ENCODE measurements at places on chromosomes 5 and 9.
A peak's percentile ranks its signal among the peaks of the same experiment; 100 is the strongest.

DNA sequence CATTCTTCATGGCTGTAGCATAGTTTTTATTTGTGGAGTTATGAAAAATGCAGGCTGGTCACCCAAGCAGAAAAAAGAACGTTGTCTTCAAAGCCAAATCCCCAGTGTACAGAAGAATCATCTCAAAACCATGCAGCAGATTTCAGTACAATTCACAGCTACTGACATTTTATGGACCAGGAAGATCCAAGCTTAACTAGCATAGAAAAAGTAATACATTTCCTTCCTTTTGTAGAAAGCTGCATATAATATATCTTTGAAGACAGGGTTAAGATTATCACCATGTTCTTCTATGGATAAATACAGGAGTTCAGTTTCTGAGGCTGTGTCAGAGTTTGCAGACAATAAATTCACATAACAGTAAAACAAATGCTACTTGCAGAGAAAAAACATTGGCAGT lies 1054.8 kb upstream of the C9orf72 start:
- no peak for DNase-seq

DNA sequence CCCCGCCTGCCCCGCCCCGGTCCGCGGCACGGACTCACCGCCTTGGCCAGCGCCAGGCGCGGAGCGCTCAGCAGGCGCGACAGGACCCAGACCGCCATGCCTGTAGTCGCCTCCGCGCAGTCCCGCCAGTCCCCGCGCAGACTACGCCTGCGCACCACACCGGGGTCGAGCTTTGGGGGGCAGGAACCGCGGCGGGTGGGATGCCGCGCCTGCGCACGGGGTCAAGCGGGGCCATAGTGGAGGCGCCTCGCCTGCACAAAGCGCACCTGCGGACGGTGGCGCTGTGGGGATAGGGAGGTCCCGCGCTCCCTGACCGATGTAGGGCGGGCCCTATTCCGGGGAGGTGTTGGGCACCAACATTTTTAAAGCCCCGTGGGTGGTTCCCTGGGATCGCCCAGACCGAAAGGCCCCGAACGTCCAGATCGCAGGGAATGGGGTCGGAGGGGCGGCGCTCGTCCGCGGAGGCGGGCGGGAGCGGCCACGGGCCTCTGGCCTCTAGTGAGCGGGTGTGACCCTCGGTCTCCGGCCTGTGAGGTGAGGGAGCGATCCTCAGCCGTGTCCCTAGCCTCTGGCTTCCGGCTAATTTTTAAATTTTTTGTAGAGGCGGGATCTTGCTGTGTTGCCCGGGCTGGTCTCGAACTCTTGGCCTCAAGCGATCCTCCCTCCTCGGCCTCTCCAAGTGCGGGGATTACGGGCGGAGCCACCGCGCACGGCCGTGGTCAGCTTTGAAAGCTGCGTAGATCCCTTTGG lies 70.8 kb upstream of the LPCAT1 start:
- DNase-seq: peak; percentile 90

GRCh38 chr9:22107202-22108045 lies 98.3 kb upstream of the CDKN2B start:
- DNase-seq: peak; percentile 18

DNA sequence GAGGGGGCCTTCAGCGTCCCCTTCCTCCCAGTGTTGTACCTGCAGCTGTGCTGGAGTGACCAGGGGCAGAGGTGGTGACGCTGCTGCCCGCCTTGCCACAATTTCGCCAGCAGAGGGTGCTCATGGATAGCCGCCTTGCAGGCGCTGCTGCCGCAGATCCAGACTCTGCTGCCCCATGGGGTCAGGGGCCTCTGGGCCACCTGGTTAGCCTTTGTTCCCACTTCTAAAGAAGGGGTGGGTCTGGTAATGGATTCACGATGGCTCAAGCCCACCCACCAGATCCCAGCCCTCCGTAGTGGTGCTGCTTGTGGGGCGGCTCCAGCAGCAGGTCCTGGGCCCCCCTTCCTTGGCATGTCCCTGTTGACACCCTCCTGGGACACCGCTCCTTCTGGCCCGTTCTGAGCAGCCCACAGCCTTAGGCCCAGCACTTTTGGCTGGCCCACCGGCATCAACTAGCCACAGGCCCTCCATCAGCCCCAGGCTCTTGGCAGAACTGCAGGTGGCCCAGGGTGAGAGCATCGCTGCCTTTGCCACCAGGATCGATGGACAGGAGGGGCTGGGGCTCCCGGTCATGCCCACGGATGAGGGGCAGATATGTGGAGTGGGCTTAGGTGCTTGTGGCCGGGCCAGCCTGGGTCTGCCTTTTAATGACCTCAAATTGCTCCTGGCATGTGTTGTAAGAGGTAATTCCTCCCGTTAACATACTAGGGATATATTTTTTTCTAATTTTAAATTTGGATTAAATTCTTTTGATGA lies 57.2 kb downstream of the COL5A1 start:
- DNase-seq: peak; percentile 80

DNA sequence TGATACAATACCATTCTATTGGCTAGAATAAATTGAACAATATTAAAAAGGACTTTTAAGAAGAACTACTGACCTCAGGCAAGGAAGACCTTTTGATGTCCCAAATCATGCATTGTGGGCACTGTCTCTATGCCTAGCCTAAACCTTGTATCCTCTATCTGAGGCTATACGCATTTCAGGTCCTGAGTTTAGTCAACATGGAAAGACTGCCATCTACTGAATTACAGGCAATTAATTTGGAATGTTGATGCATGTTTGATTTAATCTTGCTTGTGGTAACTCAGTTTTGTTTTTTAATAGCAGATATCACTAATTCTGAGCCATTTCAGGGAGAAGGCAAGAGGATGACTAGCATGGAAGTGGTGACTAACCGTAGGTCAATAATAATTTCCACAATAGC lies 585.3 kb upstream of the CCNG1 start:
- no peak for DNase-seq

DNA sequence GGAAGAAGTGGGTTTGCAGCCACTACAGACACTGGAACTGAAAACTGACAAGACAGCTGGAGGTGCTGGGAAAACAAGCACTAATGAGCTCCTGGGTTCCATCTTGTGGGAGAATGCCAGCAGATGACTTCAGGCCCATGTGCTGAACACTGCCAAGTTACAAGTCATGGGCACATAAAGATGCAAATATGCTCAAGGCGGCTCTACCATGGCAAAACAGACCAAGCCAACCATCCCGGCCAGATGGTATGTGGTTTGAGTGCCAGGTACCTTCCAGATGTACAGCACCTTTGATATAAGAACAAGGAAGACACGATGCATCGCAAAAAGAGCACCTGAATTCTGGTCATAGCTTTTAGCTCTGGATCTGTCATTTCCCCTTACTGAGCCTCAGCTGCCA lies 19.9 kb downstream of the TNFSF8 start:
- DNase-seq: peak; percentile 72

- DNase-seq: no peak
Observed at GRCh38 chr5:123690821-123691220, 178.8 kb downstream of the CSNK1G3 start.

GRCh38 chr5:35230038-35230611 lies at the start of gene PRLR:
Gene PRLR, minus strand, starts transcription at chr5:35230487. Its CDS starts 140,867 bp downstream, at chr5:35089620.
- DNase-seq: peak; percentile 55

- DNase-seq: no peak
Observed at GRCh38 chr5:113343343-113343742, 91.4 kb downstream of the TSSK1B start.

GRCh38 chr9:123287639-123288038 lies 19.3 kb upstream of the STRBP start:
- no peak for DNase-seq

- no peak for DNase-seq
Observed at GRCh38 chr5:164203581-164204225, 698.3 kb downstream of the MAT2B start.

DNA sequence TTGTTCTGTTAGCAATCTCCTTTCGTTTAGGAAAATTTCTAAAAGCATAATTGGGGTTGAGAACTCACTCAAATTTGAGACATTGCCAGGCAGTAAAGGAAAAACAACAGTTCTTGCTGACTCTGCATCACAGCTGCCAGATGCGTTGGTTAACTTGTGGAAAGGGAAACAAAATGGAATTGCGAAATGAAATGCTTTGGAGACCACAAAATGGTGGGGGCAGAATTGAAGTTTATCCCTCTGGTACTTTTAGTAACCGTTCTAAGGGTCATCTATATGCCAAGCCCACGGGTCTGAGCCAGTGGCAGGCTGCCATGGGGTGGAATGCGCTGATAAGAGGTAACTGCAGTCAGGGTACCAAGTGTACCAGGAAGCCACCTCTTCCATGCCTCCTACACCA lies 28.6 kb upstream of the SELENOP start:
- DNase-seq: peak; percentile 83

- no peak for DNase-seq
Observed at GRCh38 chr5:72079288-72079687, 28.0 kb upstream of the MAP1B start.

DNA sequence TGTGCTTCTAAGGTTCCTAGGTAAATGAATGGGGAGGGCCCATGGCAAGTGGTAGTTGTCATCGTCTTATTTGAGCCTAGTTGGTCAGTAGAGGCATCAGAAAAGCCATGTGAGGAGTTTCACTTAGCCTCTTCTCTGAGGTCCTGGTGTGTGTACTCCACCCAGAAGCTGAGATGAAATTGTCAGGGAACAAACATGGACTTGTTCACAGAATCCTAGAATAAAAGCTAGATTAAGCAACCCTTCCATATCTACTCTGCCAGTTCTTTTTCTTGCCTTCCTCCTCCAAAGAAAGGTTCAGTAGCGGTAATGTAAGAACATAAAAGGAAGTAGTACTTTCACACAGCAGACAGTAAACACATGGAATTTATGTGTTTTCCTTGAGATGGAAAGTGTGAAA lies 70.4 kb downstream of the ARHGAP26 start:
- DNase-seq: no peak

- DNase-seq: peak; percentile 33
Observed at GRCh38 chr9:129109952-129110739, 447 bp downstream of the CRAT start.

DNA sequence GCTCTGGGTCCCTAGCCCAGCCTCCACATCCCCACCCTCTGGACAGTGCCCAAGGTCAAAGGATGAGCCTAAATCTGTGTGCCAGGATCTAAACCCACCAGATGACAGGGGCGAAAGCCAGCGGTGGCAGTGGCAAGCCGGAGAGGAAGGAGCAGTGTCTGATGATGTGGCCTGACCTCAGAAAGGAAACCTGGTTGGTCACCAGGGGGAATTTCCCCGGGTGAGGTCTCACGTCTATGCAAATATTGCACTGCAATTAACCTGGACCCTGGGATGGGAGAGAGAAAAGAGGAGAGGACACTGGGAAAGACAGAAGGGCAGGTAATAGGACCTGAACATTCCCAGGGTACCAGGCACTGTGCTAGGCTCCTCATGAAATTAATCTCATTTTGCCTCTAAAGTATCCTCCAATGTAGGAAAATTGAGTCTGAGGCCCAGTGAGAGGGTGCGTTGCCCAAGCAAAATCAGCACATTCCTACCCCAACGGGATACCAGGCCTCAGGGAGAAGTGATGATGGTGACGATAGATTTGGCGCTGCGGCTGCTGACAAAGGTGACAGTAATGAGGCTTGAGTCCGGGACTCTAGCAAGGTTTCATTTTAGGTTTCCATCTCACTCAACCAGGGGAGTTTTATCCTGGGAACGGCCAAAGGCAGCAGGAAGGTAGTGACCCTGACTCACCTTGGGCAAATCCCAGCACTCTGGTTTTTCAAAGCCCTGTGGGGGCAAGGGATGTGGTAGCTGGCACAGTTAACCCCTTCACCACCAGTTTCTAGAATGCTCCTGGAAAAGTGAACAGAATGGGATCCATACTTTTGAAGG lies 13.4 kb upstream of the TNIP1 start:
- DNase-seq: peak; percentile 21

GRCh38 chr5:96720408-96720807 lies 58.2 kb downstream of the CAST start:
- DNase-seq: no peak

- DNase-seq: no peak
Observed at GRCh38 chr9:99326112-99326916, 104.2 kb downstream of the SEC61B start.

DNA sequence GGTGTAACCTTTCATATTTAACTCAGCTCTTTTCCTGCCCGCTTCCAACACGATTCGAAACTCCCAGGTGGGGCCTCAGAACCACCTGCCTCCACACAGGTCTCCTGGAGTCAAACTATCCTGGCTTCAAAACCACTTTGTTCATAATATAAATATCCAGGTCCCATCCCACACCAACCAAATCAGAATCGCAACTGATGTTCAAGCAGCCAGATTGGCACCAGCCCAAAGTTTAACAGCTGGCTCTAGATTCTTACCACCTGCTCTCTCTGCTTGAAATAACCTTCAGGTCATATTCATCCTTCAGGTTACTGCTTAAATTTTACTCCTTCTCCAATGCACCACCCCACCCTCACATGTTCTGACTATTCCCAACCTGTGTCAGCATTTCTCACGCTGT lies 231.4 kb upstream of the TRPM3 start:
- DNase-seq: peak; percentile 32

GRCh38 chr9:116182876-116183275 lies 29.3 kb downstream of the PAPPA start:
- no peak for DNase-seq

DNA sequence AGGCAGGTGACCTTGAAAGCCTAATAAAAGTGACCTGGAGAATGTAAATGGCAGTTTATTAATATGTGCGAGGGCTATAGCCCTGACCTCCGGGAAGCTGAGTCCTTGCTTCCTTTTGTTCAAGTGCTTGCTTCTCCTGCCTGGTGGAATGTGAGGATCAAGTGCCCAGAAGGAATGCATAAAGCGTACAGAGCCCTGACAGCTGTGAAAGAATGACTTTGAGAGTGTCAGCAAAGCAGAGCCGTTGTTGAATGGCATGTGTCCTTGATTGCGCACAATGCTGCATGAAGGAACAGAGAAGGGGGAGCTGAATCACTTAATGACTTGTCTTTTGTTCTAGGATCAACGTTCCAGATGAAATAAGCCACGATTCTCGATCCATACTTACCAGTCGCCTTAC lies 133.0 kb downstream of the SLF1 start:
- peak; percentile 24 for DNase-seq

DNA sequence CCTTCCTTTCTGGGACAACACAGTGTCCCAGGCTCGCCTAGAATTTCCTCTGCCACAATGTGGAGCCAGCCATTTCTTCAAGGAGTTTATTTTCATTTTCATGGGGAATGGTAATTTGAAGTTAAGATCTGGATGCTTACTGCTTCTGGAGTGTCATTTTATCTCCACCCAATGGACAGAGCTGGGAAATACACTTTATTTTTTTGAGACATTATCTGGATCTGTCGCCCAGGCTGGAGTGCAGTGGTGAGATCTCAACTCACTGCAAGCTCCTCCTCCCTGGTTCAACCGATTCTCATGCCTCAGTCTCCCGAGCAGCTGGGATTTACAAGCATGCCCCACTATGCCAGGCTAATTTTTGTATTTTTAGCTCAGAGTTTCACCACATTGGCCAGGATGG lies 12.7 kb upstream of the THG1L start:
- DNase-seq: peak; percentile 82

GRCh38 chr5:141383345-141383744 lies 803 bp downstream of the PCDHGA7 start:
- no peak for DNase-seq

Data from tongue (tissue), 3 donors.